ENCODE measurements at places on chromosomes 5 and 9. TPM values are rescaled to one million over a fixed set of nuclear protein-coding genes. Genes with fewer than 3 reads are reported as not detected.

Gene OR13C2
- not detected for total RNA-seq

DNA sequence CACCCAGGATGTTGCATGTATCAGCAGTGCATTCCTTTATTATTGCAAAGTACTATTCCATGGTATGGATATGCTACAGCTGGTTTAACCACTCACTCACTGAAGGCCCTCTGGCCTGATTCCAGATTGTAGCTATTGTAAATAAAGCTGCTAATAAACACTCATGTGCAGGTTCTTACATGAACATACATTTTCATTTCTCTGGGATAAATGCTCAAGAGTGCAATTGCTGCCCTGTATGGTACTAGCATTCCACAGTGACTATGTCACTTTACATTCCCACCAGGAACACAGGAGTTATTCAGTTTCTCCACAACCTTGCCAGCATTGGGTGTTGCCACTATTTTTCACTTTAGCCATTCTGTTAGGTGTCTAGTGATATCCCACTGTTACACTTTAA lies 267.6 kb downstream of the SPOCK1 start:
- no peaks in the 10 kb centered on the region for H3K27me3 ChIP-seq
- no peaks in the 10 kb centered on the region for H3K36me3 ChIP-seq

DNA sequence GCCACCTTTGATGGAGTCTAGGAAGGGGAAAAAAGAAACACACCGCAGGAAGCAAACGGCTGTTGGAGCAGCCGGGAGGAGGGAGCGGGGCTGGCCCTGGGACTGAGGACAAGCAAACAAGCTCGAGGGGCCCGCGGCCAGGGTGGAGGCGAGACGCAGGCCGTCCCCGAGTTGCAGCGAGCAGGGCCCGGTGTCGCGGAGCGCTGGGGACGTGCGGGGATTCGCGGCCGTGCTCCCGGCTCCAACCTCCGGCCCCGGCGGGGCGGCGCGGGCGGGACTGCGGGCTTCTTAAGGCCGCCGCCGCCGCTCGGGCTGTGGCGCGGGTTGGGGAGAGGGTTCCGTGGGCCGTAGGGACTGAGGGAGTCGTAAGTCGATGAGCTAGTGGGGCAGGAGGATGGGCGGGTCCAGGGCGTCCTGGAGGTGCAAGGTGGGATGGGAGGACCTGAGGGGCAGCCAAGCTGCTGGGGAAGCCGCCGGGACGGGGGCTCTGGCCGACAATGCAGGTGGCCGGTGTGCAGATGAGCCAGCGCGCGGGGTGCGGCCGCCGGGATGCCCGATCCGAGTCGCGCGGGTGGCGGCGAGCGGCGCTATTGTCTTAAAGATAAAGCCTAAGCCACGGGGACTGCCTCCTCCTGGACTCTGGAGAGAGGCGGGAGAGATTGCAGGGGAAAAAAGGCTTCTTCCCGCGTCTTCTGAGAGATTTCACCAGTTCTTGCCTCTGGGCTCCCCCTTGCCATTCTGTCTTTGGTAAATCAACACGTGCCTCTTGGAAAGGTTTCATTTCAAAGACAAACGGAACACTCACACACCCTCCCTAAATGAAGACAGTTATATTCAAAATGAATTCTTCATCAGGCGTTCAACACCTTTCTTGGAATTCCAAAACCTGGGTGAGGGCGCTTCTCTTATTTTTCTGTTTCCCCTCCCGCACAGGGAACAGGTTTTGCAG lies 1.6 kb upstream of the HAPLN1 start:
- peak overlapping the region; percentile 30 for H3K4me3 ChIP-seq
- H3K27me3 ChIP-seq: no peaks in the 10 kb centered on the region
- peak overlapping the region; percentile 35 for H3K27ac ChIP-seq
- peaks cover 11% of the 10 kb centered on the region for H3K4me1 ChIP-seq
- no peaks in the 10 kb centered on the region for H3K36me3 ChIP-seq

DNA sequence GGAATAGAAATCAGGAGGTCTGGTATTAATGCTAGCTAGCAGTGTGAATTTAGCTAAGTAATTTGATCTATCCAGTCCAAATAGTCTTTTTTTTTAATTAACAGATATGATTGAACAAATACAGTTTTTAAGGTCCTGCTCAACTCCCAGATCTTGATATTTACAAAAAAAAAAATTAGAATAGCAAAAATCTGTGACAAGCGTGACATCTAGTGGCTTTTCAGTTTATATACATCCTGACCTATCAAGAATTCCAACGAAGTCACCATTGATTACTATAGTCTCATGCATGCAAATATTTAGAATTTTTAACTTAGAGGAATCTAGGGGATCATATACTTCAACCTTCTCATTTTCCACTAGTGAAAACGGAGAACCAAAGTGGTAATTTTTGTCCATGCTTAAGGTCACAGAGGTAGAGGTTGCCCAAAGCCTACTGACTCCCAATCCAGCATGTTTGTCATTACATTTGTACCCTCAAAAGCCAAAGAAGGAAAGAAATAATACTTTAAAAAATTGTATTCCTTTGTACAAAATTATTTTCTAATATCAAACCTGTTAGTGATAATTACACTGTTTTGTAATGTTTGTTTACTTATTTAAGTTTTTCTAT lies 17.6 kb upstream of the TARS1 start:
- H3K27ac ChIP-seq: no peak overlapping the region
- H3K27me3 ChIP-seq: no peaks in the 10 kb centered on the region
- H3K36me3 ChIP-seq: no peaks in the 10 kb centered on the region
- H3K4me1 ChIP-seq: no peaks in the 10 kb centered on the region

DNA sequence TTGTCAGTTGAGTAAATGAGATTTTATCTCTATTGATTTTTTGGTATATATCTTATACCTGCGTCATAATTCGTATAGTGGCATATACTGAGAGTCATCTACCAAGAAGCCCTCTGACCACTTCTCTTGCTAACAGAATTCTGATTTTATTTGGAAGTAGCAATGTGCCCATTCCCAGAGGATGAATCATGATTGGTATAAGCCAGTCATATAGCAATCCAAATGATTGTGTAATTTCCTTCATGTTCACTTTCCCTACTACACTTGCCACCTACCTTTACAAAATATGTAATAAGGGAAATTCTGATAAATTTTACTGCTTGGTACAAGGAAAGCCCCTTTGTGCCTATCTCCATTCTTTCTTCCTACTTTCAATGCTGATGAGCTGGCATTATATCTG lies 16.1 kb upstream of the ZNF462 start:
- no peaks in the 10 kb centered on the region for H3K36me3 ChIP-seq
- no peaks in the 10 kb centered on the region for H3K27me3 ChIP-seq
- H3K4me3 ChIP-seq: no peak overlapping the region
- DNase-seq: no peak

DNA sequence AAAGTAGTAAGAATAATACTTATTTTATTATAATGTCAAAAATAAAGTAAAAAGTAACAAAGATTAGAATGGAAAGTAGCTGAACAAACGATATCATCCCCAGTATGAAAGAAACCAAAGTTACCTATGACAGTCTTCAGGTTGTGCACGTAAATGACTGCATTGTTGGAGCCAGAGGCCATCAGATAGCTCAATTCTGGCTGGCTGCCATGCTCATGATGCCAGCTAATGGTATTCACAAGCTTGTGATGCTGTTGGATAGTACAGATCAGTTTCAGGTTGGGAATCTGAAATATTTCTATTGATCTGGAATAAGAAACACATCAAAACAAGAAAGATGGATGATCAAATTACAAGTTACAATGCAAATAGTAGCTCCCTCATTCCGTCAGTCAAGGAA lies 21.1 kb downstream of the GEMIN5 start:
- no peak overlapping the region for H3K4me3 ChIP-seq
- H3K27me3 ChIP-seq: no peaks in the 10 kb centered on the region
- no peaks in the 10 kb centered on the region for H3K4me1 ChIP-seq
- no peak for DNase-seq
- no peaks in the 10 kb centered on the region for H3K36me3 ChIP-seq
- H3K27ac ChIP-seq: no peak overlapping the region

- H3K36me3 ChIP-seq: no peaks in the 10 kb centered on the region
- no peak for DNase-seq
- no peak within 1 kb of the TSS for H3K4me3 ChIP-seq
- H3K4me1 ChIP-seq: peaks cover 32% of the 10 kb centered on the region
- H3K27ac ChIP-seq: no peak within 1 kb of the TSS
- no peaks in the 10 kb centered on the region for H3K27me3 ChIP-seq
Measured at GRCh38 chr9:130664251-130665028, at the start of gene PRDM12. TSS of gene PRDM12 (plus strand) at chr9:130664594. CDS start at chr9:130664654, 60 bp downstream.

DNA sequence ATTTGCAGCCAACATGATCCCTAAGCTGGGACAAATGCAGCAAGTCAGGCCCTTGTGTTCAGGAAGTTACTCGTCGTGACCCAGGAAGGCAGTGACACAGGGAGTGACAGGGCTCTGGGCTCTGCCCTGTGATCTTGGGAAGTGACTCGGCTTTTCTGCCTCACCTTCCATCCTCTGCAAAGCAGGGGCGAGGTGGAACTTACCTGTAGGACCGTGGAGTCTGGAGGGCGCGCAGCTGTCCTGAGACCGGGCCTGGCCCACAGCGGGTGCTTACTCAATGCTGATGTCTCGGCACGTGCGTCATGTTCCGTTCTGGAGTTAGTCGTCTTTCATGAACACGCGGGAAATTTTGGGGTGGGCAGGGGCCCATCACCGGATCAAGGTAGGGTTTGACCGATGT lies 22.8 kb upstream of the LPCAT1 start:
- peak; percentile 12 for DNase-seq
- no peak overlapping the region for H3K27ac ChIP-seq
- H3K36me3 ChIP-seq: no peaks in the 10 kb centered on the region
- no peak overlapping the region for H3K4me3 ChIP-seq
- H3K4me1 ChIP-seq: no peaks in the 10 kb centered on the region

- no peaks in the 10 kb centered on the region for H3K4me1 ChIP-seq
- no peaks in the 10 kb centered on the region for H3K36me3 ChIP-seq
- DNase-seq: no peak
- H3K4me3 ChIP-seq: no peak overlapping the region
- no peaks in the 10 kb centered on the region for H3K27me3 ChIP-seq
Measured at GRCh38 chr5:73733219-73733618, 107.2 kb downstream of the ARHGEF28 start.

GRCh38 chr9:121399883-121400607 lies 30.0 kb upstream of the STOM start:
- no peaks in the 10 kb centered on the region for H3K4me1 ChIP-seq
- DNase-seq: no peak
